CD4-positive, CD25-positive, alpha-beta regulatory T cell (primary cell): ENCODE measurements at places on chromosomes 11 and 22. TPM values are rescaled to one million over a fixed set of nuclear protein-coding genes. Genes with fewer than 3 reads are reported as not detected.

DNA sequence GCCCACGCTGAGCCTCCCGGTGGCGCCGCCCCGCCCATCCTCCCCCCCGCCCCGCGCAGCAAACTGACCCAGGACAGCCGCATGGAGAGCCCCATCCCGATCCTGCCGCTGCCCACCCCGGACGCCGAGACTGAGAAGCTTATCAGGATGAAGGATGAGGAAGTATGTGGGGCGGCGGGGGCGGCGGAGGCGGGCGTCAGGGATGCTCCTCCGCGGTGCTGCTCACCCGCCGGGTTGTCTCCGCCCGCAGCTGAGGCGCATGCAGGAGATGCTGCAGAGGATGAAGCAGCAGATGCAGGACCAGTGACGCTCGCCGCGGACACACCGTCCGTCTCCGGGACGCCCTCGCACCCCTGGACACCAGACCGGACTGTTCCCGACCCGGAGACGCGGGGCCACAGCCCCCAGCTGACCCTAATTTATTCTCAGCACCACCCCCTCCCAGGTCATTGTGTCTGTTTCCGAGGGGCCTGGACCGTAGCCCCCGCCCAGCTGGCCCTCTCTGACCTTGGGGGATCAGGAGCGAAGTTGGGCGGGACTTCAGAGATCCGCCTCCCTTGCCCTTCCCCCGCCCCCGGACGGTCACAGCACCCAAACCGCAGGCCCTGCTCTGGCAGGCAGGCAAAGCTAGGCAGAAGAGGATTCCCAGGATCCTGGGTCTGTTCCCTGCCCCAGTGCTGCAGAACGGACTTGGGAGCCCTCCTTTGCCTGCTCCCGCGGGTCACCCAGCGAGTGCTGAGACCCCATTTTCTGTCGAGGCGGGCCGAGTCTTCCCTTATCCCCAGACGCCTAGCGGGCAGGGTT, 959 bp upstream of the GP1BB start:
- DNase-seq = no peak

DNA sequence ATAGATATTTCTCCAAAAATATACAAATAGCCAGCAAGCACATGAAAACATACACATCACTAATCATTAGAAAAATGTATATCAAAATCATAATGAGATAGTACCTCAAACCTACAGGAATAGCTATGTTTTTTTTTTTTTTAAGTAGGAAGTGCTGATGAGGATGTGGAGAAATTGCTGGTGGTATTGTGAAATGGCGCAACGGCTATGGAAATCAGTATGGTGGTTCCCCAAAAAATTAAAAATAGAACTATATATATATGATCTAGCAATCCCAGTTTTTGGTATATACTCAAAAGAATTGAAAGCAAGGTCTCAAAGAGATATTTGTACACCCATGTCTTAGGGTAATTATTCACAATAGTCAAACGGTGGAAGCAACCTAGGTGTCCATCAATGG, 46.0 kb upstream of the HIPK3 start:
- DNase-seq = no peak

- DNase-seq = no peak
Observed at GRCh38 chr11:57155838-57156607, 25.7 kb upstream of the LRRC55 start.

DNA sequence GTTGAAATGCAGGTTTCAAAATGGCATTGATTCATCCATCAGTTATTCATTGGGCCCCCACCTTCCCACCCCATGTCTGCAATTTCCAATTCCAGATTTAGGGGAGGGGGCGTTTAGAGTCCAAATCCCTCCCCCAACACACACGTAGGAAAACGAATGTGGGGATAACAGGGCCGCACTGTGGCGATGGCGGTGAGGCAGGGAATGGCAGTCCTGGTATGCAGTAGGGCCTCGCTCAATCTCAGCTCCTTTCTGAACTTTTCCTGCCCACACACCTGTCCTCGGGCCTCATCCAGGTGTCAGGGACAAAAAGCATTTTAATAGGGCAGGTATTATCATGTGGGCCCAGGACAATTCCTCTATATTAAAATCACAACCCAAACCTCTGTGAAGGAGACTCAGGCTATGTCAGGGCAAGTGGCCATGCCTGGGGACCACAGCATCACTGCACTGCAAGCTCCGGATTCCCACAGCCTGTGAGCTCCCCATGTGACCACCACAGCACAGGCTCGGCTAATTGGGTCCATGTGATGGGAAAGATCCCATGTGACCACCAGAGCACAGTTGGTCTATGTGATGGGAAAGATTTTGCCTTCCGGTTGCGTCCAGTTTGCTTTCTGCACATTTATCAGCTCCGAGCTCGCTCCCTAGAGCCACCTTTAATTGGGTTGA, 44.5 kb downstream of the RTL6 start:
- DNase-seq = no peak

- no peak for DNase-seq
Observed at GRCh38 chr11:57330029-57330428, 5.3 kb upstream of the TNKS1BP1 start.

DNA sequence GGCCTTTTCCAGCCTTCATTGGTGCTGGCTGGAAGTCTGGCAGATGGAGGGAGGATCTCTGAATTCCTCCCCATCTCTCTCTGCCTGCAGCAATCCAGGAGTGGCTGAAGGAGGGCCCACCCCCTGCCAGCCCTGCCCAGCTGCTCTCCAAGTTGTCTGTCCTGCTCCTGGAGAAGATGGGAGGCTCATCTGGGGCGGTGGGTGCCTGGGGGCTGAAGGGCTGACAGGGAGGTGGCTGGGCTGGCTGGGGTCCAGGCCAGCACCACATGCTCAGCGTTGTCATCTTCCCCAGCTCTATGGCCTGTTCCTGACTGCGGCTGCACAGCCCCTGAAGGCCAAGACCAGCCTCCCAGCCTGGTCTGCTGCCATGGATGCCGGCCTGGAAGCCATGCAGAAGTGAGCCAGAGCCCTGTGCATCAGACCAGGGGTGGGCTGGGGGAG, 12.2 kb downstream of the TKFC start:
- DNase-seq = no peak

GRCh38 chr11:134818516-134818915, 406.5 kb upstream of the B3GAT1 start:
- no peak for DNase-seq

GRCh38 chr11:93063086-93063485, 93.6 kb downstream of the MTNR1B start:
- DNase-seq = no peak

- no peak for DNase-seq
Observed at GRCh38 chr11:100105982-100106358, 581.1 kb upstream of the ARHGAP42 start.

- DNase-seq = peak; percentile 11
Observed at GRCh38 chr11:47152953-47153950, 23.4 kb downstream of the ARFGAP2 start.

DNA sequence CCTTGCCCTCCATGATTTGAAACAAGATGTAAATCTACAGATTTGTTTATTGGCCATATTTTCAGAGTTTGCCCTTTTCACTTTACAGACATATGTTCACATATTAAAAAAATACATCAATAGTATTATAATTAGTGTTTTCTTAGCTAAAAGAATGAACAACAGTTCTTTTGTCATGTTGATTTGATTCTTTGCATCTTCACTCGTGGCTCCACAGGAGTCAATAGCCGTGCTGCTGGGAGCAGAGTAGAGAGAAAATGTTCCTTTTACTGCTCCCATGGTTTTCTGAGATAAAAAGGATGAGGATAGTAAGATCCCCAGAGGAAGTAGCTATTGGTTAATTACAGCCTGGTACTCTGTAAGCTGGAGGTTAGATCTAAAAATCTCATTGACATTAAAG, 151.2 kb downstream of the PGR start:
- DNase-seq = no peak

GRCh38 chr11:127625402-127625801, 624.8 kb upstream of the KIRREL3 start:
- DNase-seq = no peak

GRCh38 chr22:29797351-29797750, 30.2 kb downstream of the UQCR10 start:
- no peak for DNase-seq

- DNase-seq = no peak
Observed at GRCh38 chr22:27124351-27124966, 467.1 kb downstream of the MIAT start.

DNA sequence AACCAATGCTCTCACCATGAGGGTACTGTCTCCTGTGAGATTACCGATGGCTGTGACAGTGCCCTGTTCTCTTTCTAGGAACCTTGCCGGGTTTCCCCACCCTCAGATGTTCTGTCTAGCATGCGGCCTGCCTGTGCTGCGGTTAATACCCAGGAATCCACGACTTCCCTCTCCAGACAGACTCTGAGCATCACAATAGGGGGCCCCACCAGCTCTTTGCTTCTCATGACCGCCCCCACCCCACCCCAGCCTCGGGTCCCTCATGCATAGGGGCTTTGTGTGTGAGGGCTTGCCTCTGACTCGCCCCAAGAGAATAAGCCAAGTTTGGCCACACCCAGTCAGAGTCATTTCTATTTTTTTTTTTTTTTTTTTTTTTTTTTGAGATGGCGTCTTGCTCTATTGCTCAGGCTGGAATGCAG, 10.3 kb downstream of the PARVG start:
- no peak for DNase-seq

GRCh38 chr22:37492428-37493344, 6.5 kb upstream of the MFNG start:
- DNase-seq = no peak

GRCh38 chr22:32810555-32811133, 9.1 kb downstream of the TIMP3 start:
- DNase-seq = no peak

CCDC116 gene
- not detected for total RNA-seq

STIP1 gene
- 57.8 TPM for total RNA-seq

FGF3 gene
- total RNA-seq = not detected

GLB1L2 gene
- 0.54 TPM for total RNA-seq

HTR3B gene
- not detected for total RNA-seq

C11orf42 gene
- not detected for total RNA-seq

TMEM41B gene
- total RNA-seq = 35.5 TPM

CCDC73 gene
- total RNA-seq = not detected
